Suppressor macrophage treated with lipopolysaccharide for 4 hours (primary cell): ENCODE measurements at places on chromosomes 1 and 21.

DNA sequence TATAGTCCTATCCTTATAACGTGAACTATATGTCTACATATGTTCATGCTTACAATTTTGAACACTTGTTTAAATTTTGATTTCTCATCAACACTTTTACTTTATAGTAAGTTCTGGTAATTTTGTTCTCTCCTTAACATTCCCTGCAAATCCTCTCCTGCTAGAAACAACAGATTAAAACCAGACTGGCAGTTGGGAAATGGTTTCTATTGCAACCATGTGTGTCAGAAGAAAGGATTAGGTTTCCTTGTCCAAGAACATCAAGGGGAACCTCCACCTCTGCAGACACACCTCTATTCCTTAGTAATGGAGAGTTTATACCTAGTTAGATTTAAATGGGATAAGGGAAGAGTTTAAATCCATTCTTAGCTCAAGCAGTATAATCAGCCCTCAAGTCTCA is 3.3 kb upstream of the WARS2 start:
- no peak for DNase-seq

- no peak for DNase-seq
Observed at GRCh38 chr1:207745285-207745684, 6.6 kb upstream of the CD46 start.

DNA sequence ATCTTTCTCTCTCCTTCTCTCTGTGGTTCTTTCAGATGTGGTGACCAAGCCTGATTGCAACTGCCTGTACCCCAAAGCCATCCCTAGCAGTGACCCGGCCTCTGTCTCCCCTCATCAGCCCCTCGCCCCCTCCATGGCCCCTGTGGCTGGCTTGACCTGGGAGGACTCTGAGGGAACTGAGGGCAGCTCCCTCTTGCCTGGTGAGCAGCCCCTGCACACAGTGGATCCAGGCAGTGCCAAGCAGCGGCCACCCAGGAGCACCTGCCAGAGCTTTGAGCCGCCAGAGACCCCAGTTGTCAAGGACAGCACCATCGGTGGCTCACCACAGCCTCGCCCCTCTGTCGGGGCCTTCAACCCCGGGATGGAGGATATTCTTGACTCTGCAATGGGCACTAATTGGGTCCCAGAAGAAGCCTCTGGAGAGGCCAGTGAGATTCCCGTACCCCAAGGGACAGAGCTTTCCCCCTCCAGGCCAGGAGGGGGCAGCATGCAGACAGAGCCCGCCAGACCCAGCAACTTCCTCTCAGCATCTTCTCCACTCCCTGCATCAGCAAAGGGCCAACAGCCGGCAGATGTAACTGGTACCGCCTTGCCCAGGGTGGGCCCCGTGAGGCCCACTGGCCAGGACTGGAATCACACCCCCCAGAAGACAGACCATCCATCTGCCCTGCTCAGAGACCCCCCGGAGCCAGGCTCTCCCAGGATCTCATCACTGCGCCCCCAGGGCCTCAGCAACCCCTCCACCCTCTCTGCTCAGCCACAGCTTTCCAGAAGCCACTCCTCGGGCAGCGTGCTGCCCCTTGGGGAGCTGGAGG is 12.7 kb downstream of the CSF1 start:
- no peak for DNase-seq

GRCh38 chr21:25133939-25134338 is 473.3 kb downstream of the MRPL39 start:
- DNase-seq = no peak
